Stimulated activated CD8-positive, alpha-beta memory T cell treated with anti-CD3 and anti-CD28 coated beads, Interleukin-15, amount 100 ng/mL, for 24 hours (primary cell): ENCODE measurements at places on chromosomes 1 and 21.

GRCh38 chr1:59879574-59879973 lies 47.0 kb downstream of the CYP2J2 start:
- no peak for DNase-seq

DNA sequence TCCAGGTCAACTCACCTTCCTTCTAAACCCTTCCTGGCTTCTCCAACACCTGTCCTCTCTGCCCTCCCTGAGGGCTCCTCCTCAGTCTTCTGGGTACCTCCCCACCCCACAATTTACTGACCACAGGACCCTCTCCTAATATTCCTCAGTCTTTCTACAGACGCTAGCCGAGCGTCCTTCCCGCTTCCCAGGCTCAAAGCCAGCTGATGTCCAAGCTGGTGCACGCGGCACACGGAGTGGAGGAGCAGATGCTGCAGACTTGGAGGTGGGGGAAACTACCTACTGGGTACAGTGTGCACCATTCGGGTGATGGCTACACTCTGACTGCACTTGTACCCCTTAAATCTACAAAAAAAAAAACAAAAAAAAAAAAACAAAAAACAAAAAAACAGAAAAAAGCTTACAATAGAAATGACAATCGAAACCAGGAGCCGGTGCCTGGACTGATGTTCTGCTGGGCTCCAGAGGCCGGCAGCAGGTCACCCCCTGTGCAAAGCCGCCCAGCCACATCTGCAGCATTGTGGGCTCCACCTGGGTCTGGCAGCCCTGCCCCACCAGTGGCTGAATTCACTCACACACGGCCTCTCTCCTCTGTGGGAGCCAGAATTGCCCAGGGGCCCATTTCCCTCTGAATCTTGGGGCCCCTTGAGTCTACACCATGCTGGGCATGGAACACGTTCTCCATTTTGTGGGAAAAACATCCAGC lies 7.0 kb downstream of the TRIM11 start:
- DNase-seq, result no peak

GRCh38 chr1:202283379-202283844 lies 58.3 kb downstream of the UBE2T start:
- DNase-seq, result no peak

- no peak for DNase-seq
Observed at GRCh38 chr1:202143768-202144401, 652 bp downstream of the ARL8A start.

DNA sequence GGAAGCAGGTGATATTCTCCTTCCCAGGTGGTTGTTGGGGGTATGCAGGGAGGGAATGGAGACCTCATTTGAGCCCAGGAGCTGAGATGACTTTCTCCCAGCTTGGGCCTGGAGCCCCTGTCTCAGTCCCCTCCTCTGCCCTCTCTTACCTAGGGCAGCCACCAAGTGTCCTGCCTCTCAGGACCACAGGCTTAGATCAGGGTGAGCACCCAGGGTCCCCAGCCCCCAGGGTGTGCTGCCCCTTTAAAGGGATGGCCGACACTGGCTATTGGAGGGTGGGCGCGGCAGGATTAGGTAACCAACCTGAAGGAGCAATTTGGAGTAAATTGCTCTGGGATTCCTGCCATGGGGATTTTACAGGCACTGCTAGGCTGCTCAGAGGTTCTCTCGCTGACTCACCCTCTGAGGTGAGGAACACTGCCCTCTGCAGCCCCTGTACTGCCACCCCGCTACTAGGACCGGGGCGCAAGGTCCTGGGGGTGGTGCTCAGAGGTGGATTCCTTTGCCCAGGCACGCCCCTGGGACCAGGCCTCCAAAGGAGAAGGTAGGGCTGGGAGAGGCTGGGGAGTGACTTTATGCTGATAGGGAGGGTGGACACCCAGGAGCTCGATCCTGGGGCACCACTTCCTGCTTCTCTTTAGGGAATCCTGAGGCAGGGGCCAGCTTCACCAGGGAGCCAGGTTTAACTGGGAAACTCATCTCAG lies 1.5 kb downstream of the RPS6KA1 start:
- DNase-seq, result no peak

DNA sequence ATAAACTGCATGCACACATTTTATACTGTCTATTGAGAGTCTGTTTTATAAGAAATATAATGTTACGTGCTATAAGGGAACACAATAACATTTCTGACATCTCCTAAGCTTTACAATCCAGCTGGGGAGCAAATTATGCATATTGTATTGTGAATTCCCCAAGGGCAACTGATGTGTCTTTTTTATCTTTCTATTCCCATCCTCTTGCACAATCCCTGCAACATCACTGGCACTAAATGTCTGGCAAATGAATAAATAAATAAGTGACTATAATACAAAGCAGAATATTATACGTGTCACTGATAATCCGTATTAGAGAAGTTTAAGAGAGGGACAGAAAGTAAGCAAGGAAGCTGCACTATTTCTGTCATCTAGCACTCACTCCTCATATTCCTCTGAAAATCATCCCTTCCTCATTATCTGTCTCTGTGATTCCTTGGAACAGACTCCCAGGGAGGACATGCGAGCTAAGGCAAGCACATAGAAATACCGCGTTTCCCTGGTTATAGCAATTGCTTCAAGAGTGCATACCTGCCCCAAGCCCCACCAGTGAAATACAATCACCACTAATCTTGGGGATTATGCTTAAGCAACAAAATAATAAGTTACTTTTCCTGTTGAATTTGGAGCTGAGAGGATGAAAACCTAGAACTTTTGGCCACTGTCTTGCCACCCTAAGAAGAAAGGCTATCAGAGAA lies 205.4 kb downstream of the SMYD3 start:
- no peak for DNase-seq

DNA sequence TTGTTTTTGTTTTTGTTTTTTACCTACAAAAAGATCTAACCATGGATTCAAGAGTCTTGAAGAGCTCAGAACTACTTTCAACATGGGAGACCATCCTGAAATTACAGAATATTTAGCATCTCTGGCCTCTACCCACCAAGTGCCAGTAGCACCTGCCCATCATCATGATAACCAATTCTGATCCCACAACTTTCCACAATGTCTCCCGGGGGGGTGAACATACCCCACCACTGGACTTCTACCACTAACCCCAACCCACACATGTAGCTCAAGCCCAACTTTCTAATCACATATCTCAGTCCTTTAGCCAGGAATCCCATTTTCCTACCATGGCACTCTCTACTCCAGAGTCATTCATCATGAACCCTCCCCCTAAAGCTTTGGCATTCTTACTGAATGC lies 15.7 kb upstream of the IFNAR2 start:
- DNase-seq, result no peak

DNA sequence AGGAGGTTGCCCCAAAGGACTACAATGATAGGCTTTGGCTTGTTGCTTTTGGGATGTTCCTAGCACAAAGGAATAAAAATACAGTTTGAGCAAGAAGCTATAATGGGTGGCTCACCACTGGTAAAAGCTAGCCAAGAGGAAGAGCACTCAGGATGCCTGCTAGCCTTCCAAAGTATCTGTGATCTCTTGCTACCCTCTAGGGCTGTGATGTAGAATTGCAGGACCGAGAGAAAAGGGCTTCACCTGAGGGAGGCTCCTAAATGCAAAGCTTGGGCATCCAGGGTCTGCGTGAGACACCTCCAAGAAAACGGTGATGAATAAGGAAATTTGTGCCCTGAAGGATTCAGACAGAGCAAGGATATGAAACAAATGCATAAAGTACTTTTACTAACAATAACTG lies 17.7 kb downstream of the IVL start:
- DNase-seq, result no peak

DNA sequence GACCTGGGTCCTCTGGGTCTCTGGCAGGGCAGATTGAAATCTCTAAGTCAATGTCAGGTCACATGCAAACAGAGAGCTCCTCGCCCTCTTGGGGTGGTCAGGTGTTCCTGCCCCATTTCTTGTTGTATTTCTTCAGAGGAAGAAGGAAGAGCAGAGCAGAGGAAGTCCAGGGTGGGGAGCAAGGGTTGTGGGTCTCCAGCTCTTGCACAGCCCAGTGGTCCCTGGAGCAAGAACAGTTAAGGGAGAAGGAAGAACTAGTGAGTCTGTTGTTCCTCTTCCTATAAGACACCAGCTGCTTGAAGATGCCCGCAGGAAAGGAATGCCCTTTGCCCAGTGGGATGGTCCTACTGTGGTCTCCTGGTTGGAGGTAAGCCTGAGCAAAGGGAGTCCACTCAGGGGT lies 26.3 kb downstream of the MYOG start:
- DNase-seq, result no peak

DNA sequence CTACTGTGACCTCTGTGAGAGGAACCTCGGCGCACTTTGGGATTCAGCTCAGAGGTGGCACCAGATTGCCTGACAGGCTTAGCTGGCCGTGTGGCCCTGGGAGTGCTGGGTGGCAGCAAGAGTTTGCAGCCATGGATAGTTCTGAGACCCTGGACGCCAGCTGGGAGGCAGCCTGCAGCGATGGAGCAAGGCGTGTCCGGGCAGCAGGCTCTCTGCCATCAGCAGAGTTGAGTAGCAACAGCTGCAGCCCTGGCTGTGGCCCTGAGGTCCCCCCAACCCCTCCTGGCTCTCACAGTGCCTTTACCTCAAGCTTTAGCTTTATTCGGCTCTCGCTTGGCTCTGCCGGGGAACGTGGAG lies 67.5 kb downstream of the DISC1 start:
- DNase-seq, result no peak

GRCh38 chr1:2275796-2276536 lies 47.8 kb downstream of the SKI start:
- no peak for DNase-seq

GRCh38 chr1:234839663-234840062 lies 229.7 kb upstream of the IRF2BP2 start:
- no peak for DNase-seq

DNA sequence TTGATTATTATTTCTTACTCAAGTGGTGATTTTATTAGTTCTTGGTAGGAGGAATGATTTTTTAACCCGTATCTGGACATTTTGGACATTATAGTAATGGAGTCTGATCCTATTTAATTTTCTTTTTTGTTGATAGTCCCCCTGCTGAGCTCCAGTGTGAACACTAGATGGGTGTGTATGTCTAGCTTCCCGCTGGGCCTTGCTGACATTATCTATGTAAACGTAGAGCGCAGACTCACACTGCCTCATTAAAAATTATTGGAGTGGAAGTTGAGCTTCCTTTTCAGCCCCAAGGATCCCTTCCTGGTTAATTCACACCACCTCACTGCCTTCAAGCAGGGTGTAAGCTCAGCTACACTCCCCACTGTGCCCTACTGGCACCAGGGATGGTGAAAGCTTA lies 467.6 kb upstream of the PKN2 start:
- DNase-seq, result no peak

DNA sequence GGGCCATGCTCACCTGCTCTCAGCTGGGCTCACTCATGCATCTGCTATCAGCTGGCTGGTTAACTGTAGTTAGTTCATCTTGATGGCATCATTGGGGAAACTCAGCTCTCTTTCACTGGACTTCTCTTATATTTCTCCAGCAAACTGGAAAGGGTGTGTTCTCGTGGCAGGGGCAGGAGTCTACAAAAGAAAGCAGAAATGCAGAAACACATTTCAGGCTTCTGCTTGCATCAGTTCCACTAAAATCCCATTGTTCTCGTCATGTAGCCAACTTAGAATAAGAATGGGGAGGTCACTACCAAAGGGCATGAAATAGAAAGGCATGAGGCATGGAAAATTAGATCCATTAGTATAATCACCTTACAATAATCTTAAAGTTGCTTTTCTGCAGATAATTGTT lies 207.3 kb downstream of the NRIP1 start:
- DNase-seq, result no peak

DNA sequence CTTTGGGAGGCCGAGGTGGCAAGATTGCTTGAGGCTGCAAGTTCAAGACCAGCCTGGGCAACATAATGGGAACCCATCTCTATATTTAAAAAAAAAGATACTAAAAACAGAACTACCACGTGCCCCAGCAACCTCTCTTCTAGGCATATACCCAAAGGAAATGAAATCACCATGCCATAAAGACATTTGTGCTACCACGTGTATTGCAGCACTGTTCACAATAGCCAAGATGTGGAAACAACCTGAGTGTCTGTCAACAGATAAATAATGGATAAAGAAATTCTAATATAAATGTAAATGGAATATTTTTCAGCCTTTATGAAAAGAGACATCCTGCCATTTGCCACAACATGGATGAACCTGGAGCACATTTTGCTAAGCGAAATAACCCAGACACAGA lies 128.6 kb downstream of the PCNX2 start:
- no peak for DNase-seq
